ENCODE measurements at places on chromosomes 7 and 10.

DNA sequence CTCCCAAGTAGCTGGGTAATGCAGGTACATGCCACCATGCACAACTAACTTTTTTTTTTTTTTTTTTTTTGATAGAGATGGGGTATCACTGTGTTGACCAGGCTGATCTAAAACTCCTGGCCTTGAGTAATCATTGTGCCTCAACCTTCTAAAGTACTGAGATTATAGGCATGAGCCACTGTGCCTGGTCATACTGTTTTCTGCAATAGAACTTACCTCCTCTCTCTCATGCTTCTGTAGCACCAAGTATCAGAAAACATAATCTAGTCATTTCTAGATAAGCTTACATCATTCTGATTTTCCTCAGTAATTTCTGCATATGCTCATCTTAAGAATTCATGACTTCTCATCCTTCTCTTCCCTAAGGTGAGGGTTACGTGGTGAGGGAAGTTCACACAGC is 210.0 kb downstream of the IMMP2L start:
- no peak for DNase-seq

- DNase-seq: no peak
These were observed 192.8 kb upstream of the AKR1E2 start for GRCh38 chr10:4633186-4633585.

- no peak for DNase-seq
These were observed 9.3 kb downstream of the LLCFC1 start for GRCh38 chr7:142948603-142949002.

- no peak for DNase-seq
These were observed 4.8 kb downstream of the PRRT4 start for GRCh38 chr7:128356546-128357216.

DNA sequence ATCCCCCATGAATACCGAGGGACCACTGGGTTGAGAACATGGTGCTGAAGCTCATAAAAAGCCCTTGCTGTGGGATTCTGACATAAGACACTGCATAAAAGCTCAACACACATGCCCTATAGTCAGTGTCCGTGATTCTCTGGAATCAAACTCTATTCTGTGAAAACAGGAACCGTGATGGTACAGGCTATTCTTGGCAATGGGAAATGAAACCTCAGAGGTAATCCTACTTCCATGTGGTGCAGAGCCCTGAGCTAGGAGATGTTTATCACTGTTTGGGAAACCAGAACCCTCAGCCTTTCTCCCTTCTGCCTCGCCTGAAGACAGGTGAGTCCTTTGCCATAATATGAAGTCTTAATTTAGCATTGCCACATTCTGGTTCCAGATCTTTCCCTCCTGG is 80.8 kb upstream of the PRSS1 start:
- no peak for DNase-seq

- no peak for DNase-seq
These were observed 59.8 kb upstream of the CHST15 start for GRCh38 chr10:124153023-124153826.

DNA sequence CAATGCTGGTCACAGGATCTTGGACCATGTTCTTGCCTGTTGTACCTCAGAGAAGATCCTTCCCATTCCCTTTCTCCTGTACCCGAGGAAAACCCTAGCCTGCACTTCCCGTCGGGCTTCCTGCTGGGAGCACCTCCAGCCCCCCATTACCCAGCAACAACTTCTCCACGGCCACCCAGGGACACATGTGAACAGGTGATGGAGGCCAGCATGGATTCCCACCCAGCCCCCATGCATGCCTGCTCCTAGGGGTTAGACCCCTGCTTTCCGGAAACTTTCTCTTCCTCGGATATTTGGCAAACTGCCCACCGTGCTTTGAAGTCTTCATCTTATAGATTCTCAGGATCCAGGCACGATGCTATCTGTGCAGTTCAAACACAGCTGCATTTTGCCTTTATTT is 67.3 kb downstream of the CALML3 start:
- DNase-seq: no peak

DNA sequence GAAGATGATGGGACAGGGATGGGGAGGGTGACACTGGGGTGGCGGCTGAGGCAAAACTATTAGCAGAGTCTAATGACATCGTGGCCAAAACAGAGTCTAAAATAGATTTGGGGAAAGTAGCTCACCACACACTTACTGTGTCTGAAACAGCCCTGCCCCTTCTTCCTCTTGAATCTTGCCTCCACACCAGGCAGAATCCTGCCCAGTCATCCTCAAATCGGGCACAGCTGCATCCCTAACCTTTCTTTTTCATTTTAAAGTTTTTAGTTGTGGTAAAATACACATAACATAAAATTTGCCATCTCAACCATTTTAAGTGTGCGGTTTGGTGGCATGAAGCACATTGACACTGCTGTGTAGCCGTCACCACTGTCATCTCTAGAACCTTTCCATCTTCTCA is 90.0 kb downstream of the PRKAG2 start:
- DNase-seq: no peak

GRCh38 chr10:123891144-123892071 is at the start of gene CPXM2:
TSS of gene CPXM2 (minus strand) at chr10:123891807. CDS start at chr10:123891659, 148 bp downstream.
- no peak for DNase-seq

DNA sequence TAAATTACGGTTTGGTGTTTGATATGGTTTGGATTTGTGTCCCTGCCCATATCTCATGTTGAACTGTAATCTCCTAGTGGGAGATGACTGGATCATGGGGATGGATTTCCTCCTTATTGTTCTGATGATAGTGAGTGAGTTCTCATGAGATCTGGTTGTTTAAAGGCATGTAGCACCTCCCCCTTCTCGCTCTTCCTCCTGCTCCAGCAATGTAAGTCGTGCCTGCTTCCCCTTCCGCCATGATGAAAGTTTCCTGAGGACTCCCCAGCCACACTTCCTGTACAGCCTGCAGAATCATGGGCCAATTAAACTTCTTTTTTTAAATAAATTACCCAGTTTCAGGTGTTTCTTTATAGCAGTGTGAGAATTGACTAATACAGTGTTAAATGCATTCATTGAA is 116.6 kb downstream of the DOCK4 start:
- DNase-seq: no peak

DNA sequence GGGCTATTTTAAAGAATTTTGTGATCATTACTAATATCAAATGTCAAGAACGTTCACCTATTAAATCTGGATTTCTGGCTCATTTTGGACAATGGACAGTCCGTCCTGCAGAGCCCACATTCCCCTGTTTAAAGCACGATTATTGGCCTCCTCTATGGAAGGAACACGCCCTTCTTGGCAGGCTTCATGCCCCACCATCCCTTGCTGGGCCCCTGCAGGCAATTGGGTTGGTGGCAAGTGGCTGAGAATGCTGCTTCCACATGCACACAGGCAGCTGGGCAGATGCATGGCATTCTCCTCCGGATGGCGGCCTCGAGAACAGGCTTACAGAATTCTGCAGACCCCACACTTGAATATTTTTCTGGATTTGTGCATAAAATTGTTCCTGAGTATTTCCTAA is 305.8 kb upstream of the MKI67 start:
- no peak for DNase-seq

GRCh38 chr10:10361301-10361885 is 656.3 kb upstream of the CELF2 start:
- DNase-seq: no peak

- no peak for DNase-seq
These were observed 181.8 kb upstream of the KIAA1217 start for GRCh38 chr10:24027107-24027506.

- no peak for DNase-seq
These were observed 239.2 kb upstream of the ZMIZ1 start for GRCh38 chr10:78829565-78829964.

DNA sequence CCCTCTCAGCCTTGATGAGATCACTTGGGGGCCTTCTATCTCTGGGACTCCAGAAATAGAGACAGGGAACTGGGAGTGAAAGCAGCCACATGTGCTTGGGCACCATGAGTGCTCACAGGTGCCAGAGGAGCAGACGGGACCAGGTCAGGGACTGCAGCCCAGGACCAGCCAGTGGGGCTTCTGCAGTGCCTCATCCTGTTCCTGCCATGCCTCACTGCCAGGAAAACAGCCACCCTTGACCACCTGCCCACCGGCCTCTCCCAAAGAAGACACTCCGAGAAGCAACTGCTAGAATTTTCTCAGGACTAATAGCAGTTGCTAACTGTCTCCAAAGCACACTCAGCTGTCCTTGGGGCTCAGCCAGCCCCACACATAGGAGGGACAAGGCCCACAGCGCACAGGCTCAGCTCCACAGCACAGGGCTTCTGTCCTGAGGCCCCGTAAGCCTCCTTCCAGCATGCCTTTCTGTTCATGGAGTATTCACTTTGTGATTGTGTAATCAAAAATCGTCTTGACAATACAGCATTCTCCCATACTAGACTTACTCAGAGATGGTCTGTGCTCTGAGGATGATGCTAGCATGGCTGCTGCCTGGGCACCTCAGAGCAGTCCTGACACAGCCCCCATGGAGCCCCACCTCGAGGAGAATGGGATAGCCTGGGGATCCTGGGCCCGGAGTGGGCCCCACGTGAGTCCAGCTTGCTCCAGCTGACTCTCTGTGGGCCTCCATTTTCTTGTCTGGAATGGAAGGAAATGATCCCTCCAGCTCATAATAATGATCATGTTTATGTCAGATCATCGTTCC is 115.7 kb upstream of the RET start:
- peak; percentile 1 for DNase-seq

DNA sequence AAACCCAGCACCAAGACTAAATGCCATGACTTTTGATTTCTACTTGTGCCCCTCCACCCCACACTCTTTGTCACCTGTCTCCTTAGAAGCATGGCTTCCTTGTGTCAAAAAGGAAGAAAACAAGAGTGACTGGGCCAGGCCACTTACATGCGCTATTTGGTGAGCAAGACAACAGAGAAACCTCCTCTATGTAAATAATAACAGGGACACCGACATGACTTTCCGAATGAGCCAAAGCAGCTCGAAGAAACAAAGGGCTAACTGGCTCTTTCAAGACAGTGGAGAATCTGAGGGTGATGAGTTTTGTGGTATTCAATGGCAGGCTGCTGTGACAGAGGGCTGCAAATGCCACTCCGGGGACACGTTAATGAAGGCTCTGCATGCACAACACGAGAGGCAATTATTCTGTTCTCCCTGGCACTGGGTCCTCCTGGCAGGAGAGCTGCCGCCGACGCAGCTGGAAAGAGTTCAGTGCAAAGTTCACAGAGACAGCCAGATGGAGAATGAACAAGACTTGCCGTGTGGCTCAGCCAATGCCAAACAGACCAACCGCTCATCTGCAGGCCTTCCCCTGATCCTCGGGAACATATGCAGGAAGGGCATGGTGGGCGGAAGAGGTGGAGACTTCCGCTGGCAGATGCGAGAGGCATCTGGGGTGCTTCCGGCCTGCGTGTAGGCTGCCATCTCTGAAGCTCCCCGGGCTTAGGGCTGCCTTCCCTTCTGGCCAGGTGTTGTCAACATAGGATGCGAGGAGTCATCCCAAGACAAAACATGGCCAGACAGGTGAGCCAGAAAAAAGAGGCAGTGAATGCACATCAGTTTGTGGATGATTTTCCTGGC is 59.1 kb upstream of the SMNDC1 start:
- DNase-seq: no peak

GRCh38 chr10:14556285-14556956 is 218.3 kb downstream of the FAM107B start:
- DNase-seq: no peak

GRCh38 chr10:26378861-26379294 is 59.3 kb upstream of the APBB1IP start:
- DNase-seq: no peak

DNA sequence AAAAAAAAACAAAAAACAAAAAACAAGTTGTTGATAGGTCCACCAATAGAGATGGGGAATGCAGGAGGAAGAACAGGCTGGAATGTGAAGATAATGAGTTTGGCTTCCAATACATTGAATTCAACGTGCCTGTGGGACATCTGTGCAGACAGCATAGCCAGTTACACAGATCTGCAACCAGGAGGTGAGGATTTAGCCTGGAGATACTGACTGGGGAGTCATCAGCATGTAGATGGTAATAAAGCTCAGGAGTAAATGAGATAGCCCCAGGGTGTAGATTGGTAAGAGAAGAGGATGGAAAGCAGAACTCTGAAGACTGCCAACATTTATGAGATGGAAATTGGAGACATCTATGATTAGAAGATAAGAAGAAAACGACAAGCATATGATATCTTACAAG is 4.7 kb upstream of the TRIM8 start:
- no peak for DNase-seq

DNA sequence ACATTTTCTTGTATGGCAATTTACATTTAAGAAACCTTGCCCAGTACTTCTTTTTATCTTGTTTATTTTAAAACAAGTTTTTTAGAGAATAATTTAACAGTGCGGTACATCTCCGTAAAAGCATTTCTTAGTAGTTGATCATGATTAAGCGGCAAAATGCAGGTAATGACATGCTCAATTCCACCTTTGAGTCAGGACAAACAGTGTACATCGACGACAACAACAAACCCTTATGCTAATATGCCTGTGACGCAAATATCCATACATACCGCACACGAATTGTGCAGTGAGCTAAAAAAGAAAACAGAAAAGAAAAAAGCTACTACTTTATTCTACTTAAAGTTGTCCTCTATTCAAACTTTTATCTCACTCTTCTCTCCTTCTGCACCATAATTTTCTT is 1.9 kb downstream of the MAGI2 start:
- DNase-seq: no peak

DNA sequence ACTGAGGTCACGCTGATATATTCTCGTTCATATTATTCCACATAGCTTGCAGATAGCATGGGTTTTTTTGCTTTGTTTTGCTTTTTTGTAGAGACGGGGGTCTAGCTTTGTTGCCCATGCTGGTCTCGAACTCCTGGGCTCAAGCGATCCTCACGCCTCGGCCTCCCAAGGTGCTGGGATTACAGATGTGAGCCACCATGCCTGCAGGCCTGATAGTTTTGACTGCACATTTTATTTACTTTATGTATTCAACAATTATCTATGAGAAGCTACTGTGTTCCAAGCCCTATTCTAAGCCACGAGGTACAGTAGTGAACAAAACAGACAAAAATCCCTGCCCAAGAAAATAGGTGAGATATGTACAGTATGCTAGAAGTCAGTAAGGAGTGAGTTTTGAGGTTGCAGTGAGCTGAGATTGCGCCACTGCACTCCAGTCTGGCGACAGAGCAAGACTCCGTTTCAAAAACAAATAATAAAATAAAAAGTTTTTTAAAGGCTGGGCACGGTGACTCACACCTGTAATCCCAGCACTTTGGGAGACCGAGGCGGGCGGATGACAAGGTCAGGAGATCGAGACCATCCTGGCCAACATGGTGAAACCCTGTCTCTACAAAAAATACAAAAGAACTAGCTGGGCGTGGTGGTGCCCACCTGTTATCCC is 1.3 kb upstream of the YWHAG start:
- no peak for DNase-seq

Data from activated T-helper 1 cell treated with anti-CD3 and anti-CD28 coated beads, Interleukin-2, amount 50 U/mL, for 16 hours (primary cell).